Left lung (tissue), 14 donors: ENCODE measurements at places on chromosomes 5 and 9.
A peak's percentile ranks its signal among the peaks of the same experiment; 100 is the strongest.

- H3K27me3 ChIP-seq, result no peaks in the 10 kb centered on the region
- H3K36me3 ChIP-seq, result no peaks in the 10 kb centered on the region
- H3K27ac ChIP-seq, result no peak overlapping the region
- H3K4me3 ChIP-seq, result no peak overlapping the region
Observed at GRCh38 chr5:160083501-160083900, 35.7 kb downstream of the PWWP2A start.

DNA sequence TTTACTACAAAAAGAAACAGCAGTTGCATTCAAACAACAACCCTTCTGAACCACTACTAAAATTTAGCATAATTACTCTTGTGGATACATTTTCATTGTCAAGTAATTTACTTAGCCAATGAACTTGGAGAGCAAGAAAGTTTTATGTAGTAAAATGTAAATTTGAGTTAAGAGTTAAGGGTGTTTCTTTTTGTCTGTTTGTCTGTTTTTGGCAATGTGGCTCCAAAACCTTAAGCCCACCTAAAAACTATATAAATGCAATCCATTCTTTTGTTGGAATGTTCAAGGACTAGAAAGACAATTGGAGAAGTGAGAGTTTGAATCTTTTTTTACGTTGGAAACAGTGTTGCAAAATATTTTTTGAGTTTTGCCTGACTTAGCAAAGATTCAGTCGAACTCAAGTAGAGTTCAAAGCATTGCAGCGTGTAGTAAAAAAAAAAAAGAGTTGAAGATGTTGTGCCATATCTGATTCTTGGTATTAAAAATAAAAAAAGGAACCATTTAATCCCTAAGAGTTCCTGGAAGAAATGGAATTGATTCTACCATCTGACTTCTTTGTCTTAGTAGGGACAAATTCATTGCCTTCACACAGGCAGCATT is 867 bp downstream of the SYK start:
- no peak for DNase-seq
- H3K36me3 ChIP-seq, result peaks cover 7% of the 10 kb centered on the region
- peaks cover 22% of the 10 kb centered on the region for H3K27me3 ChIP-seq
- H3K4me1 ChIP-seq, result no peaks in the 10 kb centered on the region

DNA sequence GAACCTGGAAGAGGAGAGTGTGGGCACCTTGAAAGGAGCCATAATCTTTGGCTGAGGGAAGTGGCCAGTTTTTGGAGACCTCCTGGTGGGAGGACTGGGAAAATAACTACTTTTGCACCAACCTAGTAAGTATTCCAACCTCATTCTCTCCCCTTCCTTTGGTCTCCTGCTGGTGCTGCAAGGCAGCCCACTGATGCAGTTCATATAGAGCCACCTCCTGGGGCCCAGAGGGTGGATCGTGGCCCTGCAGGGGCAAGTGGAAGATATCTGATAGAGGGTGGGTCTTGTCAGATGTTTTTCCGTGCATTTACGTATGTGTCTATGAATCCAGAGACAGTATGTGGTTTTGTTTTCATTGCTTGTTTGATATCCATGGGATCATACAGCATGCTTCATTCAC is 172.8 kb upstream of the PITX1 start:
- DNase-seq, result no peak
- H3K4me3 ChIP-seq, result no peak overlapping the region
- H3K27me3 ChIP-seq, result peaks cover 4% of the 10 kb centered on the region
- H3K36me3 ChIP-seq, result no peaks in the 10 kb centered on the region

DNA sequence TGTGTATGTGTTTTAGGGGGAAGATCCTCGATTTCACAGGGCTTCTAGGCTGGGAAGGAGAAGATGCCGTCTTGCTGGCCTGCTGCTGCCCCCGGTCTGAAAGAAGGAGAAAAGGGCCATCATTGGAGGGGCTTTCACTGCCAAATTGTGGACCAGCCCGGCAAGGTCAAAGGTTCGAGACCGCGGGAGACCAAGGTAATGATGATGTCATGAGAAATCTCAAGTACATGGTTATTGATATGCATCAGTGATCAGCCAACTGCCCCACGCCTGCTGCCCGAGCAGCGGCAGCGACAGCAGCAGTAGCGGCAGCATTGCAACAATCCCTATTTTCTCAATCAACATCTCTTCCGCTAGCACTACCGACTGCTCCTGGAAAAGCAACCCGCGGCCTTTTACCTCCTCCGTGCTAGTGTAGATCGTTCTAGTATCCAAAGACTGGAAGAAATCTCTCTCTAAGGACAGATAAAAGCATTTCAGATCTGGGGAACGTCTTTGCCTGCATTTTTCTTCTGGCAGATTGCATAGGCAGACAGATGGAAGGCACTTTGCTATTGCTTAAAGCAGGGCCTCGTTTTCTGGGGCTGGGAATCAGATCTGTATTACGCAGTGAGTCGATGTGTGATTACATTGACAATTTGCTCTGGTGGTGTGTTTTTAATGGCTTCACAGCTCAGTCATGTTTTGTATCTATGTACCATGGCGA is 215.3 kb downstream of the MEF2C start:
- H3K36me3 ChIP-seq, result no peaks in the 10 kb centered on the region
- no peak overlapping the region for H3K27ac ChIP-seq
- no peak for DNase-seq
- H3K4me3 ChIP-seq, result no peak overlapping the region
- peaks cover 2% of the 10 kb centered on the region for H3K4me1 ChIP-seq
- peaks cover 100% of the 10 kb centered on the region for H3K27me3 ChIP-seq

- H3K27me3 ChIP-seq, result no peaks in the 10 kb centered on the region
- H3K36me3 ChIP-seq, result no peaks in the 10 kb centered on the region
- no peaks in the 10 kb centered on the region for H3K4me1 ChIP-seq
- no peak overlapping the region for H3K27ac ChIP-seq
- no peak overlapping the region for H3K4me3 ChIP-seq
- DNase-seq, result no peak
Observed at GRCh38 chr5:1354576-1354975, 9.7 kb upstream of the CLPTM1L start.

DNA sequence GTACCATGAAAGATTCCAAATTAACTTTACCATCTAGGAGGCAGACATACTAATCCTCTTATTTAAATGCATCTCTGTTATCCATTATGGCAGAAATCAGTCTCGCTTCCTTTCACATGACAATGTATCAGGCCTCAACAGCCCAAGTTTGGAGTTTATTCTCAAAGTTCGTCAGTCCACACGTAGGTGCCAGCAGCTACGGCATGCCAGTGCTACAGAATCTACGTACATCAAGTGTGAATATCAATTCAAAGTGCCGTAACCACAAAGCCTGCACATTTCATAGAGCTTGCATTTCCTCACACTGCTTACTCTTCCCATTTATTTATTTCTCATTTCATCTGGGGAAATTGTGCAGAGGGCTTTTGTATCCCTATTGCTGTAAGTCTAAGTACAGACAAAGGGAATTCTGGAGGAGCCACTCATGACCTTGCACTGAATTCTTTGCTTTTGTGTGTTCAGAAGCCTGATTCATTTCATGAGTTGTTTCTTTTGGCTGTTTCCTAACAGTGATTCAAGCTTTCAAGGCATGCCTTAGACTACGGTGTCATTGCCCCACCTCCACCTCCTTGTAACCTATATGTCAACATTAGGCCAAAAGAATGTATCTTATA is 10.0 kb downstream of the ENC1 start:
- no peak for DNase-seq
- H3K4me1 ChIP-seq, result peaks cover 12% of the 10 kb centered on the region
- H3K4me3 ChIP-seq, result no peak overlapping the region
- H3K27ac ChIP-seq, result peak overlapping the region; percentile 61

DNA sequence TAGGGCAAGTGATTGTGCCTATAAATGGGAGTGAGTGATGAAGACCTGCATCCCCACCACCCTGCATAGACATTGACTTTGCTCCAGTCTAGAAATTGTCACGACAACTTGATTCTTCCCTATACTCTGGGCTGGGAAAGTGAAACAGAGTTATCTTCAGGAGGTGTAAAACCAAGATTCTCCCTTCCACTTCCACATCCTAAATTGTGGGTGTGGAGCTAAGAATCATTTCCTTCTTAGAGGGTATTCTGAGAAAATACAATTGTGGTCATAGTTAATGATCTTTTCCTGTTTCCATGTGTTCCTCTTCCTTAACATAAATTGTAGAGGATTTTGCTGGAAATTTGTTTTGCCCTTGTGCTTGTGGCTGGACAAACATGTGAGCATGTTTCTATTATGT is 96.8 kb upstream of the PJA2 start:
- no peaks in the 10 kb centered on the region for H3K36me3 ChIP-seq
- H3K4me3 ChIP-seq, result no peak overlapping the region
- H3K27ac ChIP-seq, result no peak overlapping the region
- no peaks in the 10 kb centered on the region for H3K4me1 ChIP-seq
- no peak for DNase-seq

DNA sequence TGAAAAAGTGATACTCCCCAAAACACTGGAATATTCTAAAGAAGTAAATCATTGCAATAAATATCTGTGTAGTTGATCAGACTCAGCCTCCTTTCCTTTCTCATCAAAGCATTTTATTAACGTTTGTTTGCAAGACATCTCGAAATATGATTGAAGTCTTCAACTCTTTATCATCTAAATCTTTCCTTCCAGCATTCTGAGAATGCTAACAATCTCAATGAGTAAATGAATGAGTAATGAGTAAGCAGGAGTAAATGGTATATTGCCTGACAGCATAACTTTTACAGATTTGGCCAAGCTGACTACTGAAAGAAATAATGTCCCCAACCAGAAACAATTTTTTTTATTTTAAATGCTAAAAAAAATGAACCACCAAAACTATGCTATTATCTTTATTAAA is 157.1 kb downstream of the SLCO4C1 start:
- no peak for DNase-seq
- no peak overlapping the region for H3K4me3 ChIP-seq
- no peak overlapping the region for H3K27ac ChIP-seq
- no peaks in the 10 kb centered on the region for H3K36me3 ChIP-seq
- no peaks in the 10 kb centered on the region for H3K4me1 ChIP-seq
- H3K27me3 ChIP-seq, result no peaks in the 10 kb centered on the region

DNA sequence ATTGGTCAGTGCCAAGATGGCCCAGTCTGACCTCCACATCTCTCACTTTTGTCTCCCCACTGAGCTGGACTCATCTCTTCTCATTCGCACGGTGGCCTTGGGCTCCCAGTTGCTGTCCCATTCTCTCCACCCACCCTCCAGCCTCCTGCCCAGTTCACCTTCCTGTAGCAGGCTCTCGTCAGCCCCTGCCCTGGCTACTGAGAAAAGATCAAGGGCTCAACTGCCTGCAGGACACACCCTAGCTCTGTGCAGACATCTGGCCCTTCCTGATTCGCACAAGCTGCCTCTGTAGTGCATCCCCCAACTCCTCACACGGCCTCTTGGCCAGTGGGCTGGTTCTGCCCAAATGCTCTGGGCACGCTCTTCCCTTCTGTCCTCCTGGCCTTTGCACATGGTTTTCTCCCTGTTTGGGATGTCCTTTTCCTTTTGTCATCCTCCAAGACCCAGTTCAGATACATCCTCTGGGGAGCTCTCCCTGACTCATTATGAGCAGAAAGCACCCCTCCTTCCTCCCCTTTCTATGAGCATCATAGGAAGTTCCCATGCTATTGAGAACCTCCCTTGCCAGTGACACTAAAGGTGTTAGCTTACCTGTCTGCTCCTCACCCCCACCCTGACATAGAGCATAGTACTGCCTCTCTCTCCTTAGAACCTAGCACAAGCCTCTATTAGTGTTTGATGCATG is 78.5 kb upstream of the TGFBR1 start:
- H3K4me3 ChIP-seq, result no peak overlapping the region
- no peak for DNase-seq
- H3K27ac ChIP-seq, result no peak overlapping the region

GRCh38 chr9:27421577-27421976 is 102.5 kb upstream of the IFNK start:
- no peaks in the 10 kb centered on the region for H3K36me3 ChIP-seq
- no peak overlapping the region for H3K4me3 ChIP-seq
- no peaks in the 10 kb centered on the region for H3K4me1 ChIP-seq
- H3K27me3 ChIP-seq, result no peaks in the 10 kb centered on the region

GRCh38 chr5:122413722-122414121 is 101.7 kb downstream of the SNCAIP start:
- no peak for DNase-seq
- no peak overlapping the region for H3K27ac ChIP-seq
- H3K4me1 ChIP-seq, result no peaks in the 10 kb centered on the region

DNA sequence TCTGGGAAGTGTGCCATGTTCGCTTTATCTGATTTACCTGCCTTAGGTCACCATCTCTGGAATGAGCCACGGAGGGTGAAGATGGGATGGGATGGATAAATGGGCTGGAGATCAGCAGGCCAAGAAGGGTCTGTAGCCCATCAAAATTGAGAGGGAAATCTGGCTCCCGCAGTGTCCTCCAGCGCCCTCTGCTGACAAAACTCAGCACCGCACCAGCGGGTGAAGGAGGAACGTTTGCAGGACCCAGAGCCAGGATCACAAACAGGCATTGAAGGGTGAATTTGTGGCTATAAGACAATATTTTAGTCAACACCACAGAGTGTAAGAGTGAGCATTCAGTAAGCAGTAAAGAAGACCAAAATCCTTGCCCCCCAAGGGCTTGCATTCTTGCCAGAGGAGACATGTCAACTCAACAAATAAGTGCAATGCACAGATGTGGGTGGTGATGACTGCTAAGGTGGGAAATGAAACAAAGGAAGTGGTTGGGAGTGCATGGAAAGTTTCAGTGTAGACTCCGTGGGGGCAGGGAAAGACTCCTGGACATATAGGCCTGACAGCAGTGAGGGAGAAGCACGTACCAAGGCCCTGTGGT is 124.4 kb downstream of the TENT4A start:
- H3K27ac ChIP-seq, result no peak overlapping the region
- no peaks in the 10 kb centered on the region for H3K27me3 ChIP-seq
- H3K4me1 ChIP-seq, result no peaks in the 10 kb centered on the region
- no peaks in the 10 kb centered on the region for H3K36me3 ChIP-seq
- no peak for DNase-seq

DNA sequence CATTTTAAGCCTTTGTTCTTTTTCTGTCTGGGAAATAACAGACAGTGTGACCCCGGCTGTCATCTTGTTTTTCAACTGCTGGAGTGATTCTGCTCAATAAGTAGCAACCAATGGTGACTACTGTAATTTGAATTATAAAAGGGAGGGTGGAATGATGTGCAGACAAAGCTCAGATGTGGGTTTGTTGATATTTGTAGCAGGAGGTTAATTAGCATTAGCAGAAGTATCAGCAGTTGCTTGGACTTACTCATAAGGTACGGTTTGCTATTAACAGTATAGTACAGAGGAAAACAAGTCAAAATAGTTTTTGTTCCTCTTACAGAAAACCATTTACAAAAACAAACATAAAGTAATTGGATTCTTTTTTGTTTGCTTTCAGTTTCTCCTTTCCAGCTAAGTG is 140.4 kb downstream of the TUSC1 start:
- DNase-seq, result no peak
- H3K27me3 ChIP-seq, result no peaks in the 10 kb centered on the region
- no peak overlapping the region for H3K27ac ChIP-seq
- no peak overlapping the region for H3K4me3 ChIP-seq
- H3K36me3 ChIP-seq, result no peaks in the 10 kb centered on the region

DNA sequence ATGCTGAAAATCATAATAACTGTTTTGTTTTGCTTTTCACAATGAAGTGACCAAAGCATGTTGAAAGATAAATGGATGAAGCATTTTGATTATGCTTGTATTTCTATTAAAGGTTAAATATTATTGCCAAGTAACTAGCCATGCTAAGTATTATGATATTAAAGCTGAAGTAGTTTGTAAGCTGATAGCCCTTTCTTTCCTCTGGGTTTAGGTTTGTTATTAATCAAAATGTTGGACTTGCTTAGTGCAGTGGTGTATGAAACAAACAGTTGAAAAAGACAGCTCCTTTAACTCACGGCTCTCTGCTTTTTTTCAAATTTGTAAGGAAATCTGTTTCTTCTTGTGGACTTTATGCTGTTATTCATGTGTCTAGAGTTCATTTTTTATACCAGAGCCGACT is 246.0 kb downstream of the CWC27 start:
- H3K36me3 ChIP-seq, result no peaks in the 10 kb centered on the region
- DNase-seq, result no peak
- no peak overlapping the region for H3K27ac ChIP-seq
- no peaks in the 10 kb centered on the region for H3K4me1 ChIP-seq
